ENCODE measurements at places on chromosomes 7 and 10.

DNA sequence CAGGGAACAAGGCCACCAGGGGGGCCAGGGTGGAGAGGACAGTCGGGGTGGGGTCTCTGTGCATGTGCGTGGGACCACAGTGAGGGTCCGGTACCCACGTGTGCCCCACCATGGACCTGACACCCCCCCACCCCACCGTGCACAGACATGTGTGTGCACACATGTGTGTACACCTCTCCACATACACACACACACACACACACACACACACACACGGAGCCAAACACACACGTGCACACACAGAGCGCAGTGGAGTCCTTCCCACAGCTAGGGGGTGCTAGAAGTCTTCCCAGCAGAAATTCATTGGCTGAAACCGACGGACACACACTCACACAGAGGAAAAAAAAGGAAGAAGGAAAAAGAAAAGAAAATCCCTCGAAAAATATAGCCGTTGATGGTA is 42.8 kb upstream of the GNA12 start:
- DNase-seq, result no peak

- no peak for DNase-seq
Observed at GRCh38 chr10:14567421-14567820, 207.3 kb downstream of the FAM107B start.

DNA sequence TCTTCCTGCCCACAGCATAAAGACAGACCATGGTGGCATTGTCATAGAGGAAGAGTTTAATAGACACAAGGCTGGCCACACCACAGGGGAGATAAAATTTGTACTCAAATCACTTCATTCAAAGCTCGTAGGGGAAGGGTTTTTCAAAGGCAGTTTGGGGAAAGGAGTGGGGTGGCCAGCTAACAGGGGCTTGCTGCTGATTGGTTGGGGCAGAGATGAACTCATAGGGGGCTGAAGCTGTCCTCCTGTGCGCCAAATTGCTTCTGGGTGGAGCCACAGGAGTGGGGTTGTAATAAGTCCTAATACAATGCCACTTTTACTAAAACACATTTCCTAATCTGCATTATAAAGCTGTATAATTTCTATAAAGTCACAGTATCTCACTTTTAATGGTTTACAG is 22.5 kb downstream of the PDZD8 start:
- DNase-seq, result no peak

DNA sequence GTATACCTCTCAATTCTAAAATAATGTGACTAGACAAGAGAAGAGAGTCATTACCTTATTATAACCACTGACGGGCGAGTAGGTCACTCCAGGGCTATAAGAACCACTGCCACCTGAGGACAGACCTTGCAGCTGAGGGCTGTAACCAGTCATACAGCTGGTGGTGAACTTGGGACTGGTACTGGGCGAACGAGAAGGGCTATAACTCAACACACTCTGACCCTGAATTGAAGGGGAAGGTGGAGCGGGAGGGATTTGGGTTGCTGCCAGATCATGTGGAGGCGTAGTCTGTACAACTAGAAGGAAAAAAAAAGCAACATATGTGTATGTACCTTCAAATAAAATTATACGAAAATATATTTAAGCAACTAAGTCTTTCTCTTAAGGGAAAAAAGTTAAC is 3.4 kb downstream of the TMEM209 start:
- DNase-seq, result no peak

DNA sequence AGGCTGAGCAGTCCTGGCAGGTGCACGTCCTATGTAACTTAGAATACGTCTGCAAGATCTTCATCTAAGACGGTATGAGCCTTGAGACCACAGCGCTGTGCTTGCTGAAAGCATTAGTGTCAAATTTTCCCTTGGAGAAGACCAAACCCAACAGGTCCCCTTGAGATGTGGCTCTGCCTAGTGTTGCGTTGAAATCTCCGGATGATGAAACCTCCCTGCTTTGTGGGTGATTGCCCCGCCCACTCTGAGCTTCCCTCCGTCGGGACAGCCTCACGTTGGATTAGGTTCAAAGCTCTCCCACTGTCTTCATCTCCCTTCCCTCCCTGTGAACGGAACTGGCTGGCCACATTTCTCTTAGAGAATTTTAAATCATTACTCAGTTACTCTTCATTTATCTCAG is 102.0 kb downstream of the ADARB2 start:
- DNase-seq, result no peak

DNA sequence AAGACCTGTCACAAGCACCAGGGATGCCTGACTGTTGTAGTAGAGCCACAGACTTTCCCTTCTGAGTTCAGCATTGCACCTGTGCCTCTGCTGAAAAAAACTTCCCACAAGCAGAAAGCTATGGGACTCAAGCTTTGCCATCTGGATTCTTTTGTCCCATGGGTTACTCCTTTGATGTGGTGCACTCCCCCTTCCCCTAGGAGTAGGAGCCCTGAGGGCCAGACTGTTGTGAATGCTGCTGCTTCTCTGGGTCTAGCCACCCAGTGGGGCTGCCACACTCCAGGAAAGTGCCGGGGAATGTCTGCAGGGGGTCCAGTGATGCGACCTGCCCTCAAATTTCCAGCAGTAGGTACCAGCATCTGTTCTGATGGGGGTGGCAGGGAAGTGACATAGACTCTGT is 11.7 kb downstream of the CASP7 start:
- DNase-seq, result no peak

DNA sequence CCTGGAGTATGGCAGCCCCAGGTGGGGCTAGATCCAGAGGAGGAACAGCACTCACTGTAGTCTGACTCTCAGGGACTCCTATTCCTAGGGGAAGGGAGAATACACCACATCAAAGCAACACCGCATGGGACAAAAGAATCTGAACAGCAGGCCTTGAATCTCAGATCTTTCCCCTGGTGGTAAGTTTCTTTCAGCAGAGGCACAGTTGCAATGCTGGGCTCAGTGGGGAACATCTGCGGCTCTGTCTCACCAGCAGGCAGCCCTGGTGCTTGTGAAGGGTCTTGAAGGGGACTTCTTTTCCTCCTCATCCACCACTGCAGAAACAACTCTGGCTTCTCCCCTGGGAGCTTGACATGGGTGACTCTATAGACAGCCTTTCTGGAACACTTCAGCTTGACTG is 111.2 kb upstream of the ARHGAP21 start:
- DNase-seq, result no peak

DNA sequence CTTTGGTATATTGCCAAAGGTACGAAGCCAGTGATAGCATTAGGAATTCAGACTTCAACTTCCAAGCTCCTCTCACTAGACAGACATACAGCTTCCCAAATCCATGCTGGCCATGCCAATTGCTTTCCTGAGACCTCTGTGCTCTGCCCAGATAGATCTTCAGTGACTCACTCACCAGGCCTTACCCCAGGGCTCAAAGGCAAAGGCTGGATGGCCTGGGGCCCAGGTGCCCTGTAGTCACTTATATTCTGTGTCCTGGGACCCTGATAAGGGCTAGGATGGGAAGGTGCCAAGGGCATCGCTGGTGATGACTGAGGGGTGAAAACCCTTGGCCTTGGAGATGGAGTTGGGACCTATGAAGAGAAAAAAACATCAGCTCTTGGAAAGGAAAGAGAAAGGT is 27.7 kb downstream of the WNT8B start:
- DNase-seq, result no peak

- DNase-seq, result no peak
Observed at GRCh38 chr7:29150856-29151255, 4.5 kb upstream of the CPVL start.
